ENCODE measurements at places on chromosomes 7 and 10.

- DNase-seq: no peak
Measured at GRCh38 chr10:125037145-125037877, 95.4 kb downstream of the ZRANB1 start.

DNA sequence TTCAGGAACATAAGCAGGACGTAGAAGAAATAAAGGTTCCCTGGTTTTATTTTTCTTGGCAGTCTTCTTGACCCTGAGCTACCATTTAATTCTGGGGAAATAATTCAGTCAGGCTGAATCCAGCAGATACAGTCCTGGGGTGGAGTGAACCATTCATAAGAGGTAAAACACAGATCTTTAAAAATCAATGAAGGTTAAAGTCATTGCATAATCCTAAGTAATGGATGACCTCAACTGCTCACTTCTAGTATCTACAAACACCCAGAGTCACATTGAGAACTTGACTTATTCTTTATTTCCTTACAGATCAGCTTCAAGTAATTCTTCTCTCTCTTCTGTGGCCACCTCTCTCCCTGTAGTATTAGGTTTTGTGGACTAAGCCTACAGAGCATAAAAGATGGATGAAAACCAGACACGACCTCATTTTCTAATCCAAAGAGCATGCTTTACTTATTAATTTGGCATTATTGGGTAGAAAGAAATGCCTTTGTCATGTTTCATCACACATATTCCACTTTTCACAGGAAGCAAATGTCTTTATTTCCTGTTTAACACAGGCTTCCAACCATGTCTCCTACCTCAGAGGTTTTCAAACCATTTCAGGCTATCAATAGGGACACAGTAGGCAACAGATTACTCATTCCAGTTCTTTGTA is 182.3 kb upstream of the IMMP2L start:
- DNase-seq: no peak

DNA sequence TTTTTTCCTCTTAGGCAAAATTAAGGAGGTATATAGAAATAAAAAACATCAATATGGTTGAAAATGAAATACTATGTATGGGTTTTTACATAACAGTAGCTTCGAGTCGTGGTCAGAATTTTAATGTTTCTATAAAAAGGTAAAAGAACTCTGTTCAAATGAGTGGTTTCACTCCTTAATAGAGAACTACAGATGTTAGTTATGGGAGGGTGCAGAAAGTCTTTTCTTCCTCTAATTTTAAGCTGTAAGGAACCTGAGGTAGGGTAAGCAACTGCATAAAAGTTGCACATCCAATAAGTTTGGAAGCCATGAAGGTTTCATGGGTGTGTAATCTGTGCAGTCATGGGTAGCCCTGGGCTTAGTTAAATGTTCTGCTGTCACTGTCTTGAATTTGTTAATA is 141.3 kb downstream of the SUGCT start:
- DNase-seq: no peak

DNA sequence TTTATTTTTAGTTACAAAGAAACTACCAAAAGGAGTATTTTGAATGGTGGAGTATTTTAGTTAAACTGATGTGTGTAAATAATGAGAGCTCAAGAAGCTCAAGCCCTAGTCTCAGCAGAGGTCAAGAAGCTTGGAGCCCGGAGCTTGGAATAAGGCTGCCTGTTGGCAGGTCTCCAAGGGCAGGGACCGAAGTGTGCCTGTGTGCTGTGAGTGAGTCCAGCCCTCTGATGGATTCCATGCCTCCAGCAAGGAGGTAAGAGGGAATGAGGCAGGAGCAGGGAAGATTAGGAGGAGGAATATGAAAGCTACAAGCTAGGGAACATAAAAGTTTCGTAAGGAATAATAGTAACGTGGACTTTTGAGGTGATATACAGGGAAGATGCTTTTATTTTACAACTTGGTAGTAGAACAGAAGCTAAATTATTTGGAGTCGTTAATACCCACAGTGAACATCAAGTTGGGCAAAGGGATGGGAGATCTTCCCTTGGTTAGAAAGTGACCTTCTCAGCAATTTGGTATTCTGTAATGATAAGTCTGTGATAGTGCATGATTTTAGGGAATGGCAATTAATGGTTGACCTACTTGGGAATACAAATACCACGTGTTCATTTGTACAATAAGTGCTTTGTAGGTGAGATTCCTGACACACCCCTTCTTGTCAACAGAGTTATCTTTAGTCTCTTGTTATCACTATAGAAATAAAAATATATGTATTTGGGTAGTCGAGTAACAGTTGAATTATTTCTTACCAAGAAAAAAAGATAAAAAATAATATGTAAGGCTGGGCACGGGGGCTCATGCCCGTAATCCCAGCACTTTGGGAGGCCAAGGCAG is 4.6 kb downstream of the SEC23IP start:
- no peak for DNase-seq

GRCh38 chr7:28782362-28782761 is 175.8 kb downstream of the TRIL start:
- no peak for DNase-seq

- no peak for DNase-seq
Measured at GRCh38 chr7:158350166-158350900, 237.3 kb downstream of the PTPRN2 start.

DNA sequence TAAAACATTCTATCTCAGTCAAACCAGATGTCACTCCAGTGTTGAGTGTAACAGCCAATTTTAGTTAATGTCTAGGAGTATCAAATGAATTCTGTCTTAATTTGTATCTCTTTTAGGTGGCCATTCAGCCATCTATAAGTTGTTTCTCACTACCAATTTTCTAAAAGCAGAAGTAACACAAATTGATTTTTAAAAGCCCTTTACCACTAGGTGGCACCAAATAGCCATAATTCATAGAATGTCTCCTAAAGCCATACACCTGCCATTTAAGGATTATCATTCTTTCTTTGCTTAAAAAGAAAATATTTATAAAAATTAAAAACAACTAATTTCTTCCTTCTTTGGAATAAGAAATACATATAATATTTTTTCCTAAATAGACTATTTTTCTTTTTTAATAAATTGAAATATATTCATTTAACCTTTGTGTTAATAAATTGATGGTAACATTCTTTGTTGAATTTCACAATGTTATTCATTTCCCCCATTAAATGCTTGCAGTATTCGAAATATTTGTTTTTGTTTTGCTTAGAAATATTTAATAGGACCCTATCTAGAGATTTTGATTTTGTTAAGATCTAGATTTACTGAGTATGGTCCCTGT is 107.8 kb upstream of the PPP1R3A start:
- DNase-seq: no peak

DNA sequence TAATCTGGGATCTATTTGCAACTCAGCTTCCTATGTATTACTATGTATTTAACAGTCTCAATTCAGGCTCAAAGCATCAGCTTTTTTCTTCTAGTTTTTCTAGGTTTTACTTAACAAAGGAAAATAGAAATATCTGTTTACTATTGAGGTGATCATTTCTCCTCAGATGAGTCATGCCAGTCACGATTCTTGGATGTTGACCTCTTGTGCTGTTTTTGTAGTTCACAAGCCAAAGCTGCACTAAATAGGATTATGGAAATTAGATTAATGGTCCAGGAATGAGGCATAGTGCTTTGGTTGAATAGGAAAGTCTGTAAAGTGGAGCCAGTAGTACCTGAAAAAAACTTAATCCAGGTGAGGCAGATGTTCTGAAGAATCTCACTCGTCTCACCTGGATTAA is 198.3 kb upstream of the KAT6B start:
- DNase-seq: no peak

DNA sequence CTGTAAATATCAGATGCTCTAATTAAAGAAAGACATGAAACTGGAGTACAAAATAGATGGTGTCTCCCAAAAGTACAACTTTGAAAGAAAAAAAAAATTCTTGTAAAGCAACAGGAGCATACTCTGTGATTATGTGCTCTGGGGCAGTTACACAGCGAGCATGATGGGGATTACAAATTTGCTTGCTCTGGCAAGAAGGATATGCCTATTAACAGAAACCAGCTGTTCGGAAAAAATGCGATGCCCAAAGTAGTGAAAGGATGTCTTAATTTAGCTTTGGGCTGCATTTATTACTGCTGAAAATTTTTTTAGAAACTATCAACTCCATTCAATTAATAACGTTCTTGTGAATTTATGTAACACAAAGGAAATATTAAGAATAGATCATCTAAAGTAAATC is 256.9 kb upstream of the TPK1 start:
- no peak for DNase-seq

- DNase-seq: no peak
Measured at GRCh38 chr7:7909376-7909775, 59.2 kb upstream of the GLCCI1 start.

- DNase-seq: no peak
Measured at GRCh38 chr7:25579778-25580075, 351.4 kb upstream of the NPVF start.

DNA sequence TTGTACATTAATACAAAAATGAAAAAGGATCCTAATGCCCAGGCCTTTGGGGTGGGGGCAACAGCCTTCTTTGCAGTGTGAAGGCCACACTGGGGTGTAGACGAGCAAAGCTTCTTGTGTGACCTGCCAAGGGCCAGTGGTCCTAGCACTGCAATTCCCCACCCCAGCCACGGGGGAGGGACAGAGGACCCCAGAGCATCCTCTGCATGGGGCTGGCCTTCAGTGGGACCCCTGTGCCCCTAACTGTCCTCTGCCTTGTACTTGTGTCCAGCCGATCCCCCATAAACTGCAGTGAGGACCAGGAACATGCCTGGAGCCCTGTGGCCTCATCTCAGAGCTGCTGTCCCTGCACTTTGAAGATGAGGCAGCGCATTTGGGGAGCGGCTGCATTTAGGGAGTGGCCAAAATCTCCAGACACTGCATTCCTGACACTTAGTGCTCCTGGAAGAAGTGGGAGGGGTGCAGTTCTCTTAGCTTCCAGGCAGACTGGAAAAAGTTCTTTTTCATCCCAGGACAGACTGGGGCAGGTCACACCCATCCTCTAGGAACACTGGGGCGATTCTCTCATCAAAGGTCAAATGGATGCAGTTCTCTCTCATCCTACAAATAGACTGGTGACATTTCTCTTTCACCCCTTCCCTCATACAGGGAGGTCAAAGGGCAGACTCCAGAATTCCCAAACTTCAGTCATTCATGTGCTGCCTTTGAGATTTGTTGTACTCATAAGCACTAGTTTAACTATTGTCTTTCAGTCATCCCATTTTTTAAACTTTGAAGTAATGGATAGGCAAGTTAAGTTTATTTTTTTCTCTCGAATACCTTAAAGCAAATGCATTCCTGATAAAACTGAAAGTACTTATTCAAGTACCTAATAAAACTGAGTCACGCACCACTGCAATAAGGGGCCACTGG is 922 bp upstream of the MYO1G start:
- DNase-seq: no peak

DNA sequence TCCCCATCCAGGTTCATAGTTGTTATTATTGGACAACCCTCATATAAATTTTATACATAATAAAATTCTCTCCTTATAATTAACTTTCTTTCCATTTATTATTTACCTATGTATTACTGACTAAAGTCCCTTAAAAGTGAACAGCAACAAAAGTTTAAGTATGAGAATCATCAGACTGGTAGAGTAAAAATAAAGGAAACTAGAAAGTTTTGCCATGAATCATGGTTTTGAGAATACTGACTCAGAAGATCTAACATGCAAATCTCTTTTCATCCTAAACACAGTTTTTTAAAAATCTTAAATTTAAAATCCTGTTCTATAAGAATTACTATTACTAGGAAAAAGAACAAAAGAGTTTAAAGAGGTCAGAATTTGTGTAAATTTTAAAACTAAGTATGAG is 32.1 kb downstream of the HERC4 start:
- no peak for DNase-seq
